Smooth muscle cell of the coronary artery (primary cell): ENCODE measurements at places on chromosomes 12 and 14. TPM values are rescaled to one million over a fixed set of nuclear protein-coding genes. Genes with fewer than 3 reads are reported as not detected.

PPP1R36 gene
- total RNA-seq, result 0.53 and 0.82 TPM in 2 replicates

WSCD2 gene
- total RNA-seq, result not detected in 2 replicates

CCDC197 gene
- not detected in 2 replicates for total RNA-seq

AKAP6 gene
- 1.4 and 18.2 TPM in 2 replicates for total RNA-seq

ALDH6A1 gene
- total RNA-seq, result 26.9 and 33.7 TPM in 2 replicates

CACNA2D4 gene
- total RNA-seq, result 0.47 TPM in 1 of 2 replicates, not detected in the other

RIPK3 gene
- 0.23 and 9.4 TPM in 2 replicates for total RNA-seq

KRT77 gene
- total RNA-seq, result not detected in 2 replicates

KRT73 gene
- total RNA-seq, result not detected in 2 replicates

CARMIL3 gene
- 0.08 TPM in 1 of 2 replicates, not detected in the other for total RNA-seq

ASPG gene
- not detected in 2 replicates for total RNA-seq

NOVA1 gene
- 0.90 and 2.2 TPM in 2 replicates for total RNA-seq

SAMD15 gene
- total RNA-seq, result 1.4 and 2.0 TPM in 2 replicates

HOXC13 gene
- not detected in 2 replicates for total RNA-seq

AKAP5 gene
- total RNA-seq, result 0.12 and 1.2 TPM in 2 replicates

JPH4 gene
- not detected in 2 replicates for total RNA-seq

MUCL1 gene
- not detected in 2 replicates for total RNA-seq

HOXC9 gene
- 0.08 TPM in 1 of 2 replicates, not detected in the other for total RNA-seq

KCNMB4 gene
- total RNA-seq, result 1.2 and 6.0 TPM in 2 replicates

SIX6 gene
- not detected in 2 replicates for total RNA-seq

CLEC1B gene
- total RNA-seq, result not detected in 2 replicates

DEGS2 gene
- total RNA-seq, result 0.08 and 0.12 TPM in 2 replicates

NR4A1 gene
- total RNA-seq, result 1.8 and 4.0 TPM in 2 replicates

REC8 gene
- total RNA-seq, result 0.12 and 0.83 TPM in 2 replicates

MAP3K9 gene
- total RNA-seq, result under 0.01 and 0.08 TPM in 2 replicates

PAX9 gene
- 0.12 TPM in 1 of 2 replicates, not detected in the other for total RNA-seq

STXBP6 gene
- 0.68 and 13.2 TPM in 2 replicates for total RNA-seq

ADAMTS20 gene
- not detected in 2 replicates for total RNA-seq

TC2N gene
- total RNA-seq, result 0.08 and 0.12 TPM in 2 replicates

LMO3 gene
- 0.30 and 0.70 TPM in 2 replicates for total RNA-seq
